Natural killer cell treated with Interleukin-12 subunit alpha and Interleukin-12 subunit beta and Interleukin-15 and Interleukin-18, amount 100 ng/mL, for 72 hours (primary cell): ENCODE measurements at places on chromosomes 6 and 20. TPM values are rescaled to one million over a fixed set of nuclear protein-coding genes. Genes with fewer than 3 reads are reported as not detected.
A peak's percentile ranks its signal among the peaks of the same experiment; 100 is the strongest.

- DNase-seq, result peak; percentile 71
Observed at GRCh38 chr6:113969888-113970804, 802 bp downstream of the HDAC2 start.

Gene BPIFA1
- not detected for total RNA-seq

GRCh38 chr6:7954477-7955200, 44.1 kb upstream of the TXNDC5 start:
- DNase-seq, result no peak

Gene MLN
- not detected for total RNA-seq

Gene NFKBIE
- 26.1 TPM for total RNA-seq

Gene OR2H1
- not detected for total RNA-seq

DNA sequence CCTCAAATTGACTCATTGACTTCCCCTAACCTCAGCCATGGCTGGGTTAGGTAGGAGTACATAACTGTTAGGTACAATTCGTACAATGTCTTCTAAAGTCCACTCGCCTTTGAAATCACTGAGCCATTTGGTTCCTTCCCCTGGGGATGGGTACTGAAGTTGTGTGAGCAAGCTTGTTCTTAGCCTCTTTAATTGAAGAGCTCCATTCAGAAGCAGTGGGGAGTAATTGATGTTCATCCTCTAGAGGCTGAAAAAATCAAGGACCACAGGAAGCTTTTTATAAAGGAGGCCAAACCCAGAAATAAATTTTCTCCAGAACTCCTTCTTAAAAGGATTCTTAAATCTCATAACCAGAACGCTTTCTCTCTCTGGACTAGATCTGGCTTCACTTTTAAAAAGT, 60.6 kb downstream of the ANKS1A start:
- DNase-seq, result no peak

DNA sequence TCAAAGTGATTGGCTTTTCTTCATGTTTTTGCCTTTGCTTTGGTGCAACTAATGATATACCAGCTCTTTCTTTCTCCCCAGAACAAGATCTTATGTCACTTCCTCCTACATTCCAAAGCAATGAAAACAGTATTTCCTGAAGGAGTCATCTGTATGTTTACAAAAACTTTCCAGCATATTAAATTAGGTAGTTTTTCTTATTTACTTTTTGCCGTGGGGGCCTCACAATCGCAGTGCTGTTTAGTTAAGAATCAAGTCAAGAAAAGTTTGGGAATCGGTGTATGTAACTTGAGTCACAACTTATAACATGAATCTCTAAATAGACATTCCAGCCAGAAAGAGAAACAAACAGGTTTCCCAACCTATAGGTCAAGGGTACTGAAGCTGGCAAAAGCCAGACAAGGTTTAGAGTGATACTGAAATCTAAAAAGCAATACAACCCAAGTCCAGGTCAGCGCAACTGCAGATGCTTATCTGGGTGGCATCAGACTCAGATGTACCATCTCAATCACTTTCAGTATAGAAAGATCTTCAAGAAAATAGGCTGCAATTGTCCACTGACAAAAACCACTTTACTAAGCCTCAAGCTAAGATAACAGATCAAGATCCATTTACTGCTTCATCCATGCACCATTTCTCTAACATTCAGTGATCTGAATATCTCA, 63.6 kb downstream of the IPCEF1 start:
- no peak for DNase-seq

GRCh38 chr6:121393731-121394505, 41.5 kb upstream of the GJA1 start:
- no peak for DNase-seq

DNA sequence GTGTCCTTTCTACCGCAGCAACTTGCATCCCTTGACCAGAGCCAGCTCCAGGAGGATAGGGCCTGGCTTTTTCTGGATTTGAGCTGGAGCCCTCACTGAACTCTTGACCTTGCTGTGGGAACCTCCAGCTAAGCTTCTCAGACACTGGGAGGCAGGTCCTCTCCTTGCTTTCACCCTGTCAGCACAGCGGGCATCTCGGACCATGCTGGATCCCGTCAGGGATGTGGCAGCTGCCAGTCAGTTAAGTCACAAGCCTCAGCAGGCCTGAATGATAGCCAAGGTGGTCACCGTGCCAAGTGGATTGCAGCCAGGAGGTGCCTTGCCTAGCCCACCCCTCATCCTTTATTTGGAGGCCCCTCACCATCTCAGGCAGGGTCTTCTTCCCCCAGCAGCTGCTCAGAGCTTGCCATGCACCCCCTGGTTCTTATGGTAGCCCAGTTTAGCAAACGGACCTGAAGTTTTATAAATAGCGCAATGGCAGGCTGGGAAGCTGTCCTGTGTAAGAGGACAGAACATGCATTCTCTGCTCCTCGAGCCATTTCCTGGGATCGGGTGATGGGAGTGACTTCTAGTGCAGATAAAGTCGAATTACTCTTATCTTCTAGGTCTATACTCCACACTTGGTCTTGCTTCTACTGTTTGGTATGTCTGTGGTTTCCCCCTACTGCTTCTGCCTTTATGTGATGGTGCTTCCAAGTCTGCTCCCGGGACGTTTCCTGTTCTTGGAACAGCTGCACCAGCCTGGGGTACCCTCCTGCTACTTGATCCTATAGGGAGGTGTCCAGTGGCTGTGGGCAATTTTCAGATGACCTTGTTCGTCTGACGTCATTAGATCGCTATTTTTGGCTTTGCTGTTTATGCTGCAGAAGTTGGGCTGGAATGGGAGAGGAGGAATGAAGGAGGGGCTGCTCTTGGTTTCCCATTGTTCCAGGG, 7.1 kb upstream of the MYLK2 start:
- DNase-seq, result no peak

DNA sequence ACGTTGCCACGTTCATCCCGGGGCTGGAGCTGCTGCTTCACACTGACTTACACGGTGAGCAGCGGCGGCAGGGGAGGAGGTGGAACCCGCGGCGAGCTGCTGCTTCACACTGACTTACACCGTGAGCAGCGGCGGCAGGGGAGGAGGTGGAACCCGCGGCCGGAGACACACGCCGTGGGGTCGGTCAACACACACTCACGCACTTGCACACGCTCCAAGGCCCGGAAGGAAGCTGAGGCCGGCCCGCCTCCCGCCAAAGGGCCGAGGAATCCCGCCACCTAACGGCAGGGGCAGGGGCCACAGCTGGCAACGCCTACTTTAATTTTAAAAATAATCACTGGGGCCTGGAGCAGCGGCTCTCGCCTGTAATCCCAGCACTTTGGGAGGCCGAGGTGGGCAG, 94.4 kb upstream of the FOXC1 start:
- no peak for DNase-seq

- no peak for DNase-seq
Observed at GRCh38 chr20:2398449-2398848, 17.7 kb downstream of the TGM6 start.

DNA sequence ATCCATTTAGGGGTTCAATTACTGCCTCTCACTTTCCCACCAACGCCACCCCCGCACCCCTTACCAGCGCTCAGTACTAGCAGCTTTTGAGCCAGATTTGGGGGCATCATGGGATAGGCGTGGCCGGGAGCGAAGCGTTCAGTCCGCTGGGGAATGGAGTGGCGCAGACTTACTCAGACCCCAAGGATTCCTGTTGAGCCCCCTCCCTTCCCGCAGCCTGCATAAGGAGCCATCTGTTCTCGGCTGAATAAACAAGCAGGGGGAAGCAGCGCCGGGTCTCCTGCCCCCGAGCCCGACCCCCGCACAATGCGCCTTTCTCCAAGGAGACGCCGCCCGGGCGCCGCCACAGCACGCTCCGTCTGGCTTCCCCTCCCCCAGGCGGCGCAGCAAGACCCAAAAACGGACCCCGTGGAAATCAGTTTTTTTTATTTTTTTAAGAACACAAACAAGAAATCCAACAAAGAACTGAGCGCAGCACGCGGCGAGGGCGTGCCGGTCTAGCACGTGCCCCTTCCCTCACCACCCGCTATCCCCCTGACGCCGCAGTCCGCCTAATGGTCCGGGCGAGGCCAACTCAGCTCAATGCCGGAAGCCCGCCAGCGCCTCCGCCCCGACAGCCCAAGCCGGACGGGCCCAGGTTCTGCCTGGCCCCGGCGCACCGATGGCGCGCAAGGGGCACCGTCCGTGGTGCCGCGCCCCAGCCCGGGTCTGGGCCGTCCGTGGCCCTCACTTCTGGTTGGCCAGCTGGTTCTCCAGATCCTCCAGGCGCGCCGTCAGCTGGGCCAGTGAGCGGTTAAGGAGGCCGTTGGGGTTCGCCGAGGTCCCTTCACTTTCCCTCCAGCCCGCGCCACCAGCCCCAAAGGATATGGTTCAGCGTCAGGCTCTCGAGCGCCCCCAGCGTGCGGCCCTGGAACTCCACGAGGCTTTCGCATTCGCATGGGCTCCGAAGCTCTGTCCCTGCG, 13.3 kb upstream of the RBPJL start:
- DNase-seq, result peak; percentile 88

DNA sequence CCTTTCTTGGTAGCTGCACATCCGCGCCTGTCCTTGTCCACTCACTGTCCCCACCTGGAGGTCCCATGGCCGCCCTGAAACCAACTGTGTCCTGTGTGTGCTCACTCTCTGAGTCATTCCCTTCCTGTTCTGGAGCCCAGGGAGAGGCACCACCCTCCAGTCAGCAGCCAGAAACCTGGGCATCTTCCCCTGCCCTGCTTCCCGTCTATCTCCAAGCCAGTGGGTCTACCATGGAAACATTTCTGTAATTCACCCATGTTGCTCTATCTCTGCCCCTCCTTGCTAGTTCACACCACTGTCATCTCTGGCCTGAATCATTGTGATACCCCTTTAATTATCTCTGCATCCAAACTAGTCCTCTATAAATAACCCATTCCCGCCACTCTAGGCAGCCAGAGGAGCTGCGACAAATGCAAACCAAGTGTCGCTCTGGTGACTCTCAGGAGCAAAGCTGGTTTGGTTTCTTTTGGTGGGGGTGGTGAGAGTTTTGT, 28.8 kb upstream of the SYNJ2 start:
- no peak for DNase-seq

Gene GPLD1
- 0.45 TPM for total RNA-seq

- DNase-seq, result peak; percentile 74
Observed at GRCh38 chr6:155154158-155154830, 109.5 kb upstream of the CLDN20 start.

DNA sequence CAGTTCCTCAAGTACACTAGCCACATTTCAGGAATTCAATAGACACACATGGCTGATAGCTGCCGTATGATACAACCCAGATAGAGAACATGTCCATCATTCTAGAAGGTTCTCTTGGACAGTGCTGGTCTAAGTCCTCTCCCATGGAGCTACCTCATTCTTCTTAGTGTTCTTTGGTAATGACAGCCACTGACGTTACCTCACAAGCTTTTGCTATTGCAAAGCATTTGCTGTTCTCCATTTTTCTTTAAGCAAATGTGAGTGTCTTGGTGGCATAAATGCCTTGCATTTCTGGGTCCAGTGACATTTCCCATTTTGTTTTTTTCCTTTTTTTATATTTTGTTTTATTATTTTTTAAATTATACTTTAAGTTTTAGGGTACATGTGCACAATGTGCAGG, 8.3 kb upstream of the CEBPB start:
- no peak for DNase-seq

GRCh38 chr6:53066077-53066417, 843 bp downstream of the FBXO9 start:
- DNase-seq, result no peak

DNA sequence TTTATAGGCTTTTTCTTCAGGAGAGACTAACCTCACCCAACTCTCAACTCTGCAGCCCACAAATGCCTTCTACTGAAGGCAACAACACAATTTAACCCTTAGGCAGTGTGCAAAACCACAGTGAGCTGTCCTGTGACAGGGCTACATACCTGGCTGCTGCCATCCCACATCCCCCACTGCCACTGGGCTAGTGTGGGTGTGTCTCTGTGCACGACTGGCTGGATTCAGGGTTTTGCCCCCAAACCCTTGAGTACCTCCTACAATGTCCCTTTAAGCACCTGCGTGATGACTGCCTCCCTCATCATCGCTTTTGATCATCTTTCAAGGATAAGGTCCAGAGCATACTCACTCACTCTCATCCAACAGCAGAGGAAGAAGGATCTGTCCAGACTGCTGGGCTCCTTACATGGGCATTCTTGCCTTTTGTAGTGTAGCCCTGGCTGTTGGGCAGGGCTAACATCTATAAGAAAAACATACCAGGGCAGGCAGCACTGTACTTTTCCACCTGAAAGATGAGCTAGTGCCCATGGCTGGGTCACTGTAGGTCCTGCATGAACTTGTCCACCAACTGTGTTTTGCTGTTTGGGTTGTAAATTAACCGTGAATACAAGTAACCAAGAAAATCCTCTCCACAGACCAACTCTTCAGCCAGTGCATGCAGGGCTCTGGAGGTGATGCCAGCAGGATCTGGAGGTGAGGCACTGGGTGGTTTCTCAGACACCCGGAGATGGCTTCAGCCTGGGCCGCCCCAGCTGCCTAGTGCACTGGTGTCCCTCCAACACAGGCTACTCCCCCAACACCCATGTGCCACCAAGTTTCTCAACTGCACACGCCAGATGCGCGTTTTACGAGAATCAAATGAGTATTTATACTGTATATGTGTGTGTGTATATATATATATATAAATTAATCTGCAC, 45.2 kb downstream of the PLCG1 start:
- no peak for DNase-seq

Gene NNAT
- total RNA-seq, result 0.71 TPM

DNA sequence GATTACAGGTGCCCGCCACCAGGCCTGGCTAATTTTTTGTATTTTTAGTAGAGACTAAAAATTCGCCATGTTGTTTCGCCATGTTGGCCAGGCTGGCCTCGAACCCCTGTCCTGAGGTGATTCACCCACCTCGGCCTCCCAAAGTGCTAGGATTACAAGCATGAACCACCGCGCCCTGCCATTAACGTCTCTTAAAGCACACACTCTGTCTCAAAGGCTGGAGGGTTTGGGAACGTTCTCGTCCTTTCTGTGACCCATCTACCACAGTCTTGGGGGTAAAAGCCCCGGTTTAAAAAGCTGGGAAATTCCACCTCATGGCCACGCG, 57.8 kb upstream of the ARID1B start:
- no peak for DNase-seq

DNA sequence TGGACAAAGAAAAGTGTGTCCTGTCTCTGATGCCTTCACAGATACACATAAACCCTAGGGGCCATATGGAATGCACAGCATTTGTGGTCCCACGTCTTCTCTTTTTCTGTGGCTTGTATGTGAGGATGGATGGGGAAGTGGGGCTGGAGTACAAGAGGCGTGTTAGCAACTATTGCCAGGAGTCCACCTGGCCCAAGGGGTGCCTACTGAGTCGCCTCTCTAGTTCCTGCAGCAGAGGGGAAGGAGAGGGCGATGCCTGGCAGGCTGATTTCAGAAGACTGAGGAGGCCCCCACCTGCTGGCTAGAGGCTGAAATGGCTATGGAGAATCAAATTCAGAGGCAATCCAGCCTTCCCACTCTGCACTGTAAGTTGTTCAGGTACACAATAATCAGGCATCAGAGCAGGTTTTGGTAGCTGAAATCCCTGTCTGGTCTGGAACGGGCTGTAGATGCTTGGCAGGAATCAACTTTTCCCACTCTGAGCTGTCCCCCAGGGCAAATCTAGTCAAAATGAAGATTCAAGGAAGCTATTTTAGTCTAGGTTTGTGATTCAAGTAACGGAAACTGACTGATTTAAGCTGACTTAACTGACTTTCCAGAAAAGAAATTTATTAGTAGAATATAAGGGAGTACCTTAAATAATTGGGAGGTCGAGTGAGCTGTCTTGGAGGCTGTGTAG, 14.9 kb upstream of the PPARD start:
- DNase-seq, result peak; percentile 70

- DNase-seq, result no peak
Observed at GRCh38 chr6:72525821-72526510, 95.9 kb upstream of the KCNQ5 start.

Gene CYP21A2
- 1.3 TPM for total RNA-seq
